Right ventricle myocardium superior (tissue), 1 donor: ENCODE measurements at places on chromosomes 3 and 15. TPM values are rescaled to one million over a fixed set of nuclear protein-coding genes. Genes with fewer than 3 reads are reported as not detected.

The GP9 gene
- total RNA-seq, result not detected

The IQCF5 gene
- total RNA-seq, result not detected

The PLAAT1 gene
- total RNA-seq, result 4.5 TPM

DNA sequence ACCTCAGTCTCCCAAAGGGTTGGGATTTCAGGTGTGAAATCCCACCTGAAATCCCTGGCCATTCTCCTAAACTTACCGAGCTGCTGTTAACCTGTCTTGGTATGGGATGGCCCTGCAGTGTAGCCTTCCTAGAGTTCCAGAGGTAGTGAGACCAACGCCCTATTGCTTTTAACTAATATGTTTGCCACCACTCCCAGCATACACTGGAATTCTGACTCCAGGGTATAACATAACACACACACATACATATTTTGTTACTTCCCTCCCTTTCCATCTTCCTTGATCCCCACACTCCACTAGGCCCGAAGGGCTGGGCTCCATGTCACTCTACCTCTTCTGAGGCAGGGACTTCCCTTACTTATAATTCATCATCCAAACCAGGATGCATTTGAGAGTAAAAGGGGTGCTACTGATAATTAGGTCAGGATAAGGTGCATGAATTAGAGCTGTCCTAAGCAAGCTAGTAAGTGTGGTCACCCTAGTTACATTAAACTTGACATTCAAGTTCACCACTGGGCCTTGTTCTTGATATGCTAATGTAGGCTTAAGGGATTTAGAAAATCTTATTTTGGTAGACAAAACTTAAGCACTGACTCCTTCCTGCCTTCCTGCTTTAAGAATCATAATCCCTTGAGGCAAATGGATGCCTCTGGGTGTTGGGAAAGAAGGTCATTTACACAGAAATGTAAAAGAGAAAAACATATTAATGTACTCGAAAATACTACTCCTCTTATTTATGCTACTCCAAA is 317.6 kb downstream of the MAGI1 start:
- DNase-seq, result no peak

The STRIT1 gene
- not detected for total RNA-seq

- DNase-seq, result no peak
These were observed 578.7 kb downstream of the SQOR start for GRCh38 chr15:46213551-46213950.

GRCh38 chr15:58138106-58138505 is at the start of gene AQP9:
AQP9 (plus strand) TSS chr15:58138381; CDS start chr15:58138566, 185 bp downstream.
- no peak for DNase-seq

- no peak for DNase-seq
These were observed 1.6 kb downstream of the BOC start for GRCh38 chr3:113212844-113213375.

The MCF2L2 gene
- 0.51 TPM for total RNA-seq

- no peak for DNase-seq
These were observed 198.1 kb downstream of the PDZRN3 start for GRCh38 chr3:73426606-73427005.

DNA sequence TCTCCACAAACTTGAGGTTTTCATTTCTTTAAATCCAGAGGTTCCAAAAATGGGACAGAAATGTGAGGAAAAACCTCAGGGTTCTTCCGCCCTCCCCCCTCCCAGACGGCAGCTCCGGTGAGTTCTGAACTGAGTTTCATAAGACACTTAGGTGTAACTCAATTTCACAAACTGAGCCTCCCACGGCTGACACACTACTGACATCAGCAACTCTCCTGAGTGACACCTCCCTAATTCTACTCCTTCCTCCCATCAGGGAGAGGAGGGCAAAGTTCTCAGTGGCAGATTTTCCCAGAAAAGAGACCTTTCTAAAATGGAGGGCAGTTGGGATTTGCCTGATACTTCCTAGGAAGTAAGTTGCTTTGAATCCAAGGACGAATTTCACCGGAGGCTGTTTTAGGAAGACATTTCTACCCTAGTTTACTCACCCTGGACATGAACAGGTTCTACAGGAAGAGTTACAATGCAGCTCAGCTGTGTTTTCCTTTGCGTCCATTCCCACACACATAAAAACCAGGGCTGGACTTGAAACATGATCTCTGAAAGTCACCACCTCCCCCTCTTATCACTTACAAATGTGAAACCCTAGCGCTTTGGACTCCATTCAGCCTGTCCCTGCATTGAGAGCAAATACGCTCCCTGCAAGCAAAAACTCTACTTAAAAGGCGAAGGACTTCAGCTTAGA is 78.1 kb upstream of the LMOD3 start:
- no peak for DNase-seq

- DNase-seq, result no peak
These were observed 47.9 kb upstream of the LIPC start for GRCh38 chr15:58383876-58384275.

GRCh38 chr3:100882571-100882984 is 110.6 kb downstream of the ABI3BP start:
- no peak for DNase-seq

The LDHAL6B gene
- total RNA-seq, result not detected

The SPTSSB gene
- total RNA-seq, result not detected

- DNase-seq, result no peak
These were observed 1302.6 kb upstream of the EPHA6 start for GRCh38 chr3:95511828-95512227.

GRCh38 chr3:151501171-151501922 is 40.5 kb upstream of the IGSF10 start:
- DNase-seq, result no peak

GRCh38 chr15:89170364-89170763 is 51.0 kb downstream of the RLBP1 start:
- no peak for DNase-seq

DNA sequence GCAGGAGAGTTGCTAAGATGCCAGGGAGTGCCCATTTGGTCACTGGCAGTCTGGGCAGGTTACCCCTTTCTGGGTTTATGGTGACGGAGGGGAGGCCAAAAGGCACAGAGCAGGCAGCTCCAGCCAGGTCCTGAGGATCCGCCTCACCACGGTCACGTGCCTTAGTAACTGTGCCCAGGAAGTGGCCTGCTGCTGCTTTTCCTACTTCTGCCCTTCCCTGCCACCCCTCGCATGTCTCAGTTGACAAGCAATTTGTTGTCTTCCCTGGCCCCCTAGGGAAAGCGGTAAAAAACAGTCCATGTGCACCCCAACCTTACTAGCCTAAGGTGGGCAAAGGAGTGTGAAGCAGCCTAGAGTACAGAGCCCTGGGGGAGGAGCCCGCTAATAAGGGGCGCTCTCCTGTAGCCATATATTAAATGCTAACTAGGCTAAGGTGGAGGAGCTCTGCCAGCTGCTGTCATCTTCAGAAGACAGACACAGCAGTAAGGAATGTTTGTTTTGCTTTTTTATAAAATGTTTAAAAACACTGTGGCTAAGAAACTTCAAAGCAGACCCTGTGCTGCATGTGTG is 9.1 kb upstream of the LIPH start:
- DNase-seq, result peak; percentile 66

DNA sequence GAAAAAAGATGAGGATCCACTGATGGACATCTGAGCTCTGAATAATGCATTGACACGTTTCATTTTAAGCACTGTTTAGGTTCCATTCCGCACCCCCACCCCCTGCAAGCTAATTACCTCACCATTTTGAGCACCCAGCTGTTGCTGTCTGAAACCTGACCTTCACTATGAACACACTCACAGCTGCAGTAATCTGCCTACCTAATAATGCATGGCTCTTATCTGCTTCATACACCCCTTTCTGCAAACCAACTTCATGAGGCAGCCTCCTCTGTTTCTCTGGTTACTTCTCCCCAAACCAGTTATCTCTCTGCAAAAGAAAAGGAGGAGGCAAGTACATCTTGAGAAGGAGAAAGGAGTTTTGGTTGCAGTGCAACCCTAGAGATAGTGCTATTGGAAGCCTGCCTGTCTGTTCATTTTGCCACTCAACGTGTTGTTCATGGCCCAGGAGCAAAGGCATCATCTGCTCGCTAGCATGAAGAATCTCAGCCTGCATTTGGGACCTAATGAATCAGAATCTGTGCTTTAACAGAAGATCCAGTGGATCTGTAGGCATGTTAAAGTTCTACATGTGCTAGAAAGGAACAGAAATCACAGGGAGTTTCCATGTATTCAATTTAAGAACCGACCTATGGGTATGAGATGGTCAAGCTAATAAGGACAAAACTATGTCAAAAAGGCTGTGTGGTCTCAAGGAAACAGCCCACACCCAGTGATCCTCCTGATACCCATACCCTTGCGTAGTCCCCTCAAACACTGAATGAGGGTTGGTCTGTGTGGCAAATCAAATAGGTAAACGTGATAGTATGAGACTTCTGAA is 87.2 kb downstream of the MB21D2 start:
- DNase-seq, result no peak

DNA sequence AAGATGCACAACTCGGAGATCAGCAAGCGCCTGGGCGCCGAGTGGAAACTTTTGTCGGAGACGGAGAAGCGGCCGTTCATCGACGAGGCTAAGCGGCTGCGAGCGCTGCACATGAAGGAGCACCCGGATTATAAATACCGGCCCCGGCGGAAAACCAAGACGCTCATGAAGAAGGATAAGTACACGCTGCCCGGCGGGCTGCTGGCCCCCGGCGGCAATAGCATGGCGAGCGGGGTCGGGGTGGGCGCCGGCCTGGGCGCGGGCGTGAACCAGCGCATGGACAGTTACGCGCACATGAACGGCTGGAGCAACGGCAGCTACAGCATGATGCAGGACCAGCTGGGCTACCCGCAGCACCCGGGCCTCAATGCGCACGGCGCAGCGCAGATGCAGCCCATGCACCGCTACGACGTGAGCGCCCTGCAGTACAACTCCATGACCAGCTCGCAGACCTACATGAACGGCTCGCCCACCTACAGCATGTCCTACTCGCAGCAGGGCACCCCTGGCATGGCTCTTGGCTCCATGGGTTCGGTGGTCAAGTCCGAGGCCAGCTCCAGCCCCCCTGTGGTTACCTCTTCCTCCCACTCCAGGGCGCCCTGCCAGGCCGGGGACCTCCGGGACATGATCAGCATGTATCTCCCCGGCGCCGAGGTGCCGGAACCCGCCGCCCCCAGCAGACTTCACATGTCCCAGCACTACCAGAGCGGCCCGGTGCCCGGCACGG is 991 bp downstream of the SOX2 start:
- DNase-seq, result no peak

The NOX5 gene
- total RNA-seq, result not detected

- DNase-seq, result no peak
These were observed 51.9 kb upstream of the ETV5 start for GRCh38 chr3:186160691-186161243.

DNA sequence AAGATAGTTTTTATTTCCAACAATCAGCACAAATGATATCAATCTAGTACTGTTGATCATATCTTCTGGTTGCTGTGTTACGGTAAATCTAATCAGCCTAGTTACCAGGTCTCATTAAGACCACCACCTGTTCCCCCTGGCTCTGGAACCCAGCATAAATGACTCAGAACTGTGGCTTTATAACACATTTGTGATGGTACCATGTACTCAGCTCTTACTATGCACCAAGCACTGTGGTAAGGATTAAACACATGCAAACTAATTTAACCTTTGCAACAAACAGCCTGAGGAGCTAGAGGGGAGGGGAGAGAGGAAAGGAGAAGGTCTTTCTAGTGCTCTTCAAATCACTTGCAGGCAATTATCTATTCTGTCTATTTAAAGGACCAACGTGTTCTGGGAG is 173.9 kb upstream of the LMCD1 start:
- no peak for DNase-seq

The CCDC54 gene
- not detected for total RNA-seq

- DNase-seq, result no peak
These were observed 1.8 kb downstream of the DAPK2 start for GRCh38 chr15:64044300-64045100.

The IL20RB gene
- total RNA-seq, result 0.35 TPM

The TM6SF1 gene
- 6.8 TPM for total RNA-seq

GRCh38 chr15:25415707-25416106 is 23.1 kb downstream of the UBE3A start:
- DNase-seq, result no peak

The SLC2A2 gene
- total RNA-seq, result not detected

DNA sequence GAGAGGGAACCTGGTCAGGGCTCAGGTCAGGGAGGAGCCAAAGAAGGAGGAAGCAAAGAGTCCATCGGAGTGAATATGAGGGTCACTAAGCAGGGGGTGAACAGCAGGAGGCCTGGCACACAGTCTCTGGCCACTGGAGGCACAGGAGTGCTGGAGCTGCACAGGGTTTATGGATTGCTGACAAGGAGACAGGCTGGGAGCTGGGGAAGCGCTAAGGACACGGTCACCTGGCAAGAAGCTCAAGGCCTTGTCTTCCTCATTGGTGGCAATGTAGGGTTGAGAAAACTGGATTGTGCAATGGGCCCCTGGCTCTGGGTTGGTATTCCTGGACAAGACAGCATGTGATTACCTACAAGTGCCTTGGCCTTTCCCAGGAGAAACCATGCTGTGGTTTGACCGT is 5.8 kb upstream of the CAMP start:
- no peak for DNase-seq

The PIGX gene
- total RNA-seq, result 13.9 TPM

DNA sequence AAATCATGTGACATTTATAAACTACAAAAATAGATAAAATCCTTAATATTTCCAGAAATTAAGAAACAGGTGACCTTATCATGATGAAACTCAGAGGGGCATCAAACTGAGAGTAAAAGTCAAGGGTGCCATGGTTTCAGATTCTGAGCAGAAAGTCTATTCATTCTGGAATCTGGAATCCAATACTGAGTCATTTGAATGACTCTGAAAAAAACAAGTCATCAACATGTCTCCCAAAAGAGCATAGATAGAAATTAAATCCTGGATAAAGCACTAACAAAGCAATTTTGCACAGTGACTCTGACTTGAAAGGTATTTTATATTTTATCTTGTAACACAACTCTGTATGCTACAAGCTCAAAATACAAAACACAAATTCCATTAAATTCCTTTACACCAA is 23.4 kb downstream of the STAC start:
- DNase-seq, result no peak

The CCR9 gene
- total RNA-seq, result not detected
